ENCODE measurements at places on chromosomes 13 and 19.

DNA sequence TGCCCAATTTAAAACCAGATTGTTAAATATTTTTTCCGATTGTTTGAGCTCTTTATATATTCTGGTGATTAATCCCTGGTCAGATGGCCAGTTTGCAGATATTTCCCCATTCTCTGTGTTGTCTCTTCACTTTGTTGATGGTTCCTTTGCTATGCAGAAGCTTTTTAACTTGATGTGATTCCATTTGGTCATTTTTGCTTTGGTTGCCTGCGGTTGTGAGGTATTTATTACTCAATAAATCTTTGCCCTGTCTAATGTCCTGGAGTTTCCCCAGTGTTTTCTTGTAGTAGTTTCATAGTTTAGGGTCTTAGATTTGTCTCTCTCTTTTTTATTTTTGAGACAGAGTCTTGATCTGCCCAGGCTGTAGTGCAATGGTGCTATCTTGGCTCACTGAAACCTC, 23.8 kb upstream of the LMO7 start:
- no peak for DNase-seq

GRCh38 chr13:80244574-80244973, 96.4 kb downstream of the SPRY2 start:
- DNase-seq = no peak

- DNase-seq = no peak
Measured at GRCh38 chr19:17830567-17831418, 9.5 kb upstream of the INSL3 start.

GRCh38 chr13:70523622-70524021, 415.4 kb upstream of the KLHL1 start:
- DNase-seq = no peak

DNA sequence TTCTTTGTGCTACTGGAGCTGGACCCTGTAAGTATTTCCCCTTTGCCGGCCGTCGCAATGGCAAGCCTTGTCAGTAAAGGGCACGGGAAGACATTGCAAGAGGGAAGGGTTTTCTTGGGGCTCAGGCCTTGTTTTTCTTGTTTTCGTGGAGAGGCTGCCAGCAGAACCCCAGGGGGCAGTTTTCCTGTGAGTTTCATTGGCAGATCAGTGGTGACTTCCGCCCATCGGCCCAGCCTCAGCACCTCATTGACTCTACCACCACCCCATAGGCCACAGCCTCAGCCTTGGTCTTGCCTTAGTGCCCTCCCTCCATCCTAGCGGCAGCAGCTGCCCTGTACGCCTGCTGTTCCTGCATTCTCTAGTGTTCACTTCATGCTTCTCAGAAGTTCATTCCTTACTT, 61.5 kb downstream of the GJA3 start:
- DNase-seq = no peak

DNA sequence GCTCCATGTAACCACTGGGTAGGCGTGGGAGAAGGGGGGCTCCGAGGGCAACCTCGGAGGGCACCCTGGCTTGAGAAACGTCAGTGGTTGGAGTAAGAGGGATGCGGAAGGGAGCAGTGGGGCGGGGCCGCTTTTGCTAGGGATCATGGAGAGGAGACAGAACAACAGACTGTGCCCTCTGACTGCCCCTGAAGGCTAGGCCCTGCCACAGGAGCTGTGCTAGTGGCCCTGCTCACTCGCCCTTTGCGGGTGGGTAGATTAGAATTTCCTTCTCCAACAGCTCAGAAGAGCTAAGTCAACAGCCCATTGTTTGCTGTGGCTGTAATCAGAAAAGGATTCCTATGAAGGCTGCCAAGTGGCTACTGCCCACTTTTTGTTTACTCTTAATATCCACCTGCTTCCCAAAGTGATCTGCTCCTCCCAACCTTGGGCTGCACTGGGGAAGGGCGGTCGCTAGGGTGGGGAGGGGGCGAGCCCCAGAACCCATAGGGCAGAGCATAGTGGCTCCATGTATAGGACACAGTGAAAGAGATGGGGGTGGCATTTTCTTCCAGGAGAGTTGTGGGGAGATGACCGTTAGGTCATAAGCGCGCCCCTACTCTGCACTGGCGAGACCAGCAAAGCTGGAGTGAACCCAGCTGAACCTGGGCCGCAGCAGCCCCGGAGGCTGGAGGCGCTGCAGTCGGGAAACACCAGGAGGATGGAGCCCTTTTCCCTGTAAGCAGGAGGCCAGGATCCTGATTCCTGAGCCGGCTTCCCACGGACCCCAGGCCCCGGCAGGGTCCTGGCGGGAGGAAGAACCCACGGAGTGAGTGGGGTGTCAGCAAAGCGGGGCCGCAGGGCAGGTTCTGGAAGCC, 1.9 kb upstream of the C1QTNF9 start:
- peak; percentile 77 for DNase-seq

- DNase-seq = no peak
Measured at GRCh38 chr19:49004964-49005614, 11.4 kb downstream of the RUVBL2 start.

DNA sequence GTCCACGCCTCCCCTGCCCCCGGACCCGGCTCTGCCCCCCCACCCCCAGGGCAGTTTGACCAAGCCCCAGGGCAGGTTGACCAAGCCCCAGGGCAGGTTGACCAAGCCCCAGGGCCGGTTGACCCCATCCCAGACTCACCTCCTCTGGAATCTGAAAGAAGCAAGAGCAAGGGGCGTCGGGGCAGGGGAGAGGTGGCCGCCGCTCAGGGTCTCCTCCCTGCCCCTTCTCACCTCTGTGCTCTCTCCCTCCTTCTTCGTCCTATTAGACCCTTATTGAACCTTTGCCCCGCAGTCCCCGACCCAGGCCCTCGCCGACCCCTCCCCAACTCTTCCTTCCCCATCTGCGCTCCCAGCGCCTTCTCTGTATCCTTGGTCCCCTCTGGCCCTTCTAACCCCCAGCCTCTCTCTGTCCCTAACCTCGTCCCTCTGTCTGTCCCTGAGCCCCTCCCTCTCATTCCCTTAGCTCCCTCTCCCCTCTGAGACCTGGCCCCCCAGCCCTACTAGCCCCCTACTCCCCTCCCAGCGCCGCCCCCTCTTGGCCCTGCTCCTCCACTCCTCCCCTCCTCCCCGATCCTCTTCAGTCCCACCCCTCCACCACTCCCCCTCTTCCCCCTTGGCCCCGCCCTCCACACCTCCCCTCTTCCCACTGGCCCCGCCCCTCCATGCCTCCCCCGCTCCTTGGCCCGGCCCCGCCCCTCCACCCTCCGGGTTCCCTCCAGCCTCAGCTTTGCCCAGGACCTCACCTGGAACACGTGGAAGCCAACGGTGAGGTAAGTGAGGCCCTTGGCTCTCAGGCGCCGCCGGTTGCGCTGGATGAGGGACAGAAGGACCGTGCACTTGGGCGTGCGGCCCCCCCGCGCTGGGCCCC, 7.6 kb downstream of the CAPN12 start:
- DNase-seq = no peak

DNA sequence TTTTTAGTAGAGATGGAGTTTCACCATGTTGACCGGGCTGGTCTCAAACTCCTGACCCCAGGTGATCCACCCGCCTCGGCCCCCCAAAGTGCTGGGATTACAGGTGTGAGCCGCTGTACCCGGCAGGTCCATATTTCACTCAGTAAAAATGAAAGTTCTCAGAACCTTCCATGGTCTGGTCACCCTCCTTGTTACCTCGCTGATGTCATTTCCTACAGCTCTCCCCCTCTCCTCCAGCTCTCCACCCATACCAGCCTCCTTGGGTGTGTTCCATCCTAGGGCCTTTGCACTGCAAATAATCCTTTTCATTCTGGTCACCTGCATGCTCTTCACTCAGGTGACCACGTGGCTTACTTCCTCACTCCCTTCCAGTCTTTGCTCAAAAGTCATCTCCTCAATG, 78.2 kb upstream of the TNFSF11 start:
- DNase-seq = no peak

DNA sequence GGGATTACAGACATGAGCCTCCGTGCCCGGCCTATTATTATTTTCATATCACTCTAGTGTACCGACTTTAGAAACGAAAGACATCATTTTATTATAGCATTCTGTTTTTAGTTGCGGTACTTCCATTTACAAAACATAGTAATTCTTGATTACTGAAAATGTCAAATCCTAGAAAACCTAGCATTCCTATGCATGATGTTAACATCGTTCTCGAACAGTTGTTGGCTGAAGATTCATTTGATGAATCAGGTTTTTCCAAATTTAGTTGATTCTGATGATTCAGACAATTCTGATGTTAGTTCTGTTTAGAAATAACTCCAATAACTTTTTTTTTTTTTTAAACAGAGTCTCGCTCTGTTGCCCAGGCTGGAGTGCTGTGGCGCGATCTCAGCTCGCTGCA, 11.5 kb upstream of the MTRF1 start:
- no peak for DNase-seq

DNA sequence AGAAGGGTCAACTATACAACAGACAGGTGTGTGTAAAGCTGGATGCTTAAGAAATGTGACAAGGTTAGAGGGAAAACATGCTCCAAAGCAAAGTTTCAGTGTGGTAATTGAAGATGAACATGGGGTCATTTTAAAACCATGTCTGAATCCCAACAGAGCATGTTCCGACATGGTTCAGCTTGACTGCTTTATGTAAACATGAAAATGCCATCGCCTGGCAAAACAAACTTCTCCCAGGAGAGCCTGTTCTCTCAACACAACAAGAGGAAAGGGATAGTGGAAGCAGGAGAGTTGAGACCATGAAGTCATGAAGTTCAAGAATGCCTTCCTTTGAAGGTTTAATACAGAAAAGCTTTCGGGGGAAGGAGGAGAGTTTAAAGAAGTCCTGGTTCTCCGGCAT, 85.8 kb downstream of the EPSTI1 start:
- DNase-seq = no peak

- DNase-seq = no peak
Measured at GRCh38 chr13:50378509-50379044, 363.3 kb downstream of the KCNRG start.

GRCh38 chr13:30712536-30713532, 22.5 kb upstream of the ALOX5AP start:
- no peak for DNase-seq

GRCh38 chr13:45353895-45354294, 12.9 kb upstream of the TPT1 start:
- DNase-seq = no peak

DNA sequence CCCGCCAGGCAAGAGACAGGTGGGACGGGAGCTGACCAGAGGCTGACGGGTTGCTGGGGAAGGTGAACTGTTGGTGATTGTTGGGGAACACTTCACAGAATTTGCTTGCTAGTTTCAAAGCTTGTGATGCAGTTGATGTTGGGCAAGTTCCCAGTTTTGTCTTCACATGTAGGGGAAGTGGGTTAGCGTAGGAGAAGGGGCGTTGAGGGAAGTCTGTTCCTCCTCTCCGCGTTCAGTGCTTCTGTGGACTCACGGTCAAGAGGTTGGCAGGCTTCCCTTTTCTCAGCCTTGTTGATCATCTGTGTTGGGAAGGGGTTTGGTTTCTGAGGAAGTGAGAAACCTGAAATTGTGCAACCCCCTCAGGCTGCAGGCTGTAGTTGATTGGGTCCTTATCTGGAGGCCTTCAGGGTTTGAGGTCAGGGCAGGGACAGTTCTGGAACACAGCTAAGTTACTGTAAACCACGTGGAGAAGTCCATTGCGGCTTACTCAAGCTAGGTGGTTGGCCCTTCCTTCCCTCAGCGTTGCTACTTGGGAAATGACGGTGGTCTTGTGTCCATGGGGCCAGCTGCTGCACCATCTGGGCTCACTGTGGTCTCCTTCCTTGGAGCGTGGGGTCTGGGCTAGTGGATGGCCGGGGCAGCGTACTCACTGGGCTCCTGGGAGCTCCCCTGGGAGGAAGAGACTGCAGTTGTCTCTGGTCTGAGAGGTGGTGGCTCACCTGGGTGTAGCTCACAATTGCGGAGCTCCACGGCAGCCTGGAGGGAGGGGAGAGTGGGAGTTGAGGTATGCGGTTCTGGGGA, 7.5 kb downstream of the RPS9 start:
- no peak for DNase-seq

DNA sequence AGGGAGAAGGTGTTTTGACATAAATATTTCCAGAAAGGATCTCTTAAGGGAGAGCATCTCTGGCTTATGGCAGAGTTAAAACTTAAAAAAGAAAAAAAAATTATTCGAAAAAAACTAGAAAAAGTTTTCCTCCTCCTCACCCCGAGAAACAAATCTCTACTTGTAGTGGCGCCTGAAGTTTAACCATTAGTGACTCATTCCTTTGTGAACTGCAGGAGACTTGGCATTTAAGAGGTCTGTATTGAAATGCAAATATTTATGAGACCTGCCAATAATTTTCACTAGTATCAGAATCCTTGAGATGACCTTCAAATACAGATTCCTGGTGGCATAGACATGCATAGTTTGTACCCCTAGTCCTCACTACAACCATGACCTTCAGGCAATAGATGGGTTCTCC, 64.9 kb upstream of the MED4 start:
- DNase-seq = no peak

DNA sequence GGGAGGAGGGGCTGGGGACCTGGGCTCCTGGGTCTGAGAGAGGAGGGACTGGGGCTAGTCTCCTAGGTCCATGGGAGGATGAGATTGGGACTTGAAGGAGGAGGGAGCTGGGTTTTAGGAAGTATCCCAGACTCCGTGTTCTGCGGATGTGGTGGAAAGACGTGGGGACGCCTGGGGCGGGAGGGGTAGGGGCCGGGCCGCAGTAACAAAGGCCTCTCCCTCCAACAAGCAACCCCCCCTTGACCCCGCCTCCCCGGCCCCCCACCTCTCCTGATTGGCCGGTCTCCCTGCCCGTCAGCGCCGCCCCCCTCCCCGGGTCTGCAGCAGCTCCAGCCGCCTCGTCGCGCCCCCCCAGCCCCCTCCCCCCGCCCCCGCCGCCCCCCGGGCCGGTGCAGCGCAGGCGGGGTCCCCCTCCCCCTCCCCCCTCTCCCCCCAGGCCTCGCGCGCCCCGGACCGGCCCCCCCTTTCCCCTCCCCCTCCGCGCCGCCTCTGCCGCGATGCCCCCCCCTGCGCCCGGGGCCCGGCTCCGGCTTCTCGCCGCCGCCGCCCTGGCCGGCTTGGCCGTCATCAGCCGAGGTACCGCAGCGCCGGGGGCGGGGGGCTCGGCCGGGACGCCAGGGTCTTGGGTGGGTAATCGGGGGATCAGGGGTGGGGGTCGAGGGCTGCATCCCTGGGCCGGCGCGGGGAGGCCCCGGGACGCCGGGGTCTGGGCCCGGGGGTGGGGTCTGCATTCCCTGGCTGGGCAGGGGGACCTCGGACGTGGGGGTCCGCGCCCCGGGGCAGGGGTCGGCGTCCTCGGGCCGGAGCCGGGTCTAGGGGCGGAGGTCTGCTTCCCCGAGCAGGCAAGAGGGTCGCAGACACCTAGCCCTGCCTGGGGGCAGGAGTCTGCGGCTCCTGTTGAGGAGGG, at the start of gene IGLON5:
Gene IGLON5, plus strand, starts transcription at position 294 of the 907 bp plus-strand sequence. Its CDS starts 204 bp downstream, at position 498.
- DNase-seq = no peak

DNA sequence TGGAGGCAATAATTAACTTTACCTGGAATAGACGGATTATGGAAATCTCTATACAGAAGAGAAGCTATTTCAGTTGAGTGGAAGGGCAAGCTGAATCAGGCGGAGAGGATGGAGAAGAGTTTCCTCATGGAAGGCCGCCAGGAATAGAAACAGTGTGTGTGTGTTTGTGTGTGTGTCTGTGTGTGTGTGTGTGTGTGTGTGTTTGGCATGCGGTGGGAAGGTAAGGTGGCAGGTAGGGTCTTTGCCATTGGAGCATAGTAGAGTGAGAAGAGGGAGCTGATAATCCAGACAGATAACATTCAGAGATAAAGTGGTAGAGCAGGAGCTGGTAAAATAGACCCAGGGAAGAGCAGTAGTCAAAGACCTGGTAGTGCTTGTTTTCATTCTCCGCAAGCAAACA, 9.2 kb upstream of the HS6ST3 start:
- no peak for DNase-seq

- no peak for DNase-seq
Measured at GRCh38 chr19:5893907-5894703, 9.5 kb downstream of the NDUFA11 start.

- DNase-seq = no peak
Measured at GRCh38 chr13:24218977-24219376, 58.5 kb downstream of the SPATA13 start.

- no peak for DNase-seq
Measured at GRCh38 chr13:75255653-75256052, 226.3 kb downstream of the TBC1D4 start.
